ENCODE measurements at places on chromosomes 16 and 17.

- no peak for DNase-seq
Observed at GRCh38 chr16:4212934-4213296, 29.0 kb downstream of the SRL start.

GRCh38 chr17:33615861-33616260 lies 322.8 kb upstream of the ASIC2 start:
- no peak for DNase-seq

- DNase-seq: no peak
Observed at GRCh38 chr16:50059111-50059510, 6.7 kb upstream of the HEATR3 start.

DNA sequence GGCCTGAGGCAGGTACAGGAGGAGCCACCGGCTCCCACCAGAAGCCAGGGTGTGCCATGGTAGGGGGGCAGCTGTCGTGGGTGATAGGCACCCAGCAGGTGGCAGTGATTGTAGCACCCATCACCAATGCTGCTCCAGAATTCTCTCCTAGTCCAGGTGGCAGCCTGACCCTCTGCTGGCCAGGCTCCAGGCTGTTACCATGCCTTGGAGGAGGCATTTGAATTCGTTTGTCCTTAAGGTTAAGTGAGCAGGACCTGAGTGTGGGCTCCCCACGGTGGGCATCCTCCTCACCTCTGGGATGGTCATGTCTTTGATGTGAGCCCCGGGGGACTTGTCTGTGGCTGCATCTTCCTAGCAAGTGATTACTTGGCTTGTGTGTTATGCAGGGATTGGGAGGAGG lies 59.4 kb downstream of the RGS9 start:
- no peak for DNase-seq

DNA sequence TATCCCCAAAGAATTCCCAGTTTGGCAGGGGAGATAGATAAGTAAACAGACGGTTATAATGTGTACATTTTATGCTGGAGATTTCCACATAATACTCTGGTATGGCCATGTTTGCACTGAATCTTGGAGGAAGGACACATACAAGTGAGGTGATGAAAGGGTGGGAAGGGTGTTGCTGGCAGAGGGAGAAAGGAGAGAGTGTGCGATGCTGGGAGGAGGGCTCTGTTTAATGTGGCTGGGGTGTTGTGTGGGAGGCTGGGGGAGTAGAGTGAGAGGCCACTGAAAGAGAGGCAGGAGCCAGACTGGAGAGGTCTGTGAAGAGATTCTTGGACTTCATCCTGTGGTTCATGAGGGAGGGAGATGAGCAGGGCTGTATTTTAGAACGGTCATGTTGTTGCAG lies 87.6 kb downstream of the SPACA3 start:
- DNase-seq: no peak

DNA sequence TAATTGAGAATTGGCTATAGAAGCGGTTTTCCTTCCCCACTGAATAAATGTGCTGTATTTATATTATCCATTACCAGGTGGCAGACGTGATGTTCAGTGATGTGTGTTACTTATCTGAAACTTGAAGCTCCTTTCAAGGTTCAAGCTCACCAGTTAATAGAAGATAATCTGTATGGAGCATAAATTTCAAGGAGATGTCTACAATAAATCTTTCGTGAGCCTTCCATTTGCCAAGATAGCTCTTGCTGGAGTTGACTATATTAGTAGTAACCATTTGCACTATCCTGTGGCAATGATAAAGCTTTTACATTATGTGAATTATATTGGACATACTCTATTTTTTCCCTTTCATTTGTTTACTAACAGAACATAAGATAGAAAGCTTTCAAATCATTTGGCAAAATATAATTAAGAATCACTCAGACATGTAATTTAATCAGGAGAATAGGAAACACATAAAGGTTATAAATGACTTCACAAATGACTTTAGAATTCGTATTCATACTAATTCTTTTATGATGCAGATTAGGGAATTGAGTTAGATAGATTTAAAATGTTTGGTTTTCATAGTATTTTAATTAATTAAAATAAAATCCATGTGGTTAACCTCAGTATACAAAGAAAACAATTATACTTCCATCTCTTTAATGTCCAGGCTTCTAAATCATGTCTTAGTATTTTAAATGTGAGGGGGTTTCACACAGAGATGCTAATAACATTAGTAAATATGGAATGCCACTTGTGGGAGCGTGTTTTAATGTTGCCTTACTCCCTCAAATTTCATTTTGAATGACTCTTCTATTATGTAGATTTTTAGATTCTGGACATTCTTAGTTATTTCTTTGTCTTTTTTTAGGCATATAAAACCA lies 664.4 kb upstream of the CDH8 start:
- no peak for DNase-seq

- no peak for DNase-seq
Observed at GRCh38 chr17:37527249-37527851, 37.7 kb downstream of the DUSP14 start.

DNA sequence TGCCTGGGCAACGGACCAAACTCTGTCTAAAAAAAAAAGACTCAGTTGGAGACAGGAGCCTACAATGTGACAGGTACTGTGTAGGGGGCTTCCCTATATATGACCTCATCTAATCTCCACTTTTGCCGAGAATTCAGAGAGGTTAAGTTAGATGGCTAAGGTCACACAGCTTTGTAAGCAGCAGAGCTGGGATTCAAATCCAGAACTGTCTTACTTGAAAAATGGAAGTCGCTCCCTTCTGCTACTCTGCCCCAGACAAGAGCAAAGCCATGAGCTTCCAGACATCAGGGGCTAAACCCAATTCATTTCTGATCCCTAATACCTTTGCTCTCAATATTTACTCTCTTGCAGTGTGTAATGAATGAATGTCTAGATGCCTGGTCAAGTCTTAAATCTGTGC lies 41.5 kb upstream of the ABCC12 start:
- DNase-seq: no peak

DNA sequence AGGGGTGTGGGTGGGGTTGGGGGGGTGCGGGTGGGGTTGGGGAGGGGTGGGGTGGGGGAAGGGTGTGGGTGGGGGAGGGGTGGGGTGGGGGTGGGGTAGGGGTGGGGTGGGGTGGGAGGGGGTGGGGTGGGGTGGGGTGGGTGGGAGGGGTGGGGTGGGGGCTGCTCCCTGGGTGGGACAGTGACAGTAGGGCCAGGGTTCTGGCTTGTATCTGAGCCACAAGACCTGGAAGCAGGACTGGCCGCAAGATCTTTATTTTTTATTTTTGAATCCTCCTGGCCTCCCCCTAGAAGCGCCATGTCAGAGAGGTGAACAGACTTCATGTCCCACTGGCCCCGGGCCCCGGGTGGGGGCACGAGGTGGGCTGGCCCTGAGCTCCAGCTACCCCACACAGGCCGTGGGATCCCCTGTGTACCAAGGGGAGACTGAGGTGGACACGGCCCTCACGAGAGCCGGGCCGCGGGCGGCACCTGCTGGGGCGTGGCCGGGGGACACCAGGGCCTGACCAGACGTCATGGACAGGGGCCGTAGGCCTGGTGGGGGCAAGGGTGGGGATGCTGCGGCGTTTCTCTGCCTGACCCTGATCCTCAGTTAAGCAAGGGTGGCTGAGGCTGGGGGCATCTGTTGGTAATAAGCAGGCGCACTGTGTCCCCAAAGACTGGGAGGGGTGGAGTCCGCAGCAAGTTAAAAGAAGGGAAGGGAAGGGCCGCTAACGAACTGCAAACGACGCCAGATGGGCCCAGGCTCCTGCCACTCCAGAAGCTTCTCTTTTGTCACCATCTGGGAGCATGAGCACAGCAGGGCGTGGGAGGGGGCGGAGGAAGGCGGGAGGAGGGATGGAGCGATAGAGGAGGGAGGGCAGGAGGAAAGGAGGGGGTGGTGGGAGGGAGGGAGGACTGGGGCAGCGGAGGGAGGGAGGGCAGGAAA lies 22.3 kb upstream of the PABPN1L start:
- DNase-seq: no peak

DNA sequence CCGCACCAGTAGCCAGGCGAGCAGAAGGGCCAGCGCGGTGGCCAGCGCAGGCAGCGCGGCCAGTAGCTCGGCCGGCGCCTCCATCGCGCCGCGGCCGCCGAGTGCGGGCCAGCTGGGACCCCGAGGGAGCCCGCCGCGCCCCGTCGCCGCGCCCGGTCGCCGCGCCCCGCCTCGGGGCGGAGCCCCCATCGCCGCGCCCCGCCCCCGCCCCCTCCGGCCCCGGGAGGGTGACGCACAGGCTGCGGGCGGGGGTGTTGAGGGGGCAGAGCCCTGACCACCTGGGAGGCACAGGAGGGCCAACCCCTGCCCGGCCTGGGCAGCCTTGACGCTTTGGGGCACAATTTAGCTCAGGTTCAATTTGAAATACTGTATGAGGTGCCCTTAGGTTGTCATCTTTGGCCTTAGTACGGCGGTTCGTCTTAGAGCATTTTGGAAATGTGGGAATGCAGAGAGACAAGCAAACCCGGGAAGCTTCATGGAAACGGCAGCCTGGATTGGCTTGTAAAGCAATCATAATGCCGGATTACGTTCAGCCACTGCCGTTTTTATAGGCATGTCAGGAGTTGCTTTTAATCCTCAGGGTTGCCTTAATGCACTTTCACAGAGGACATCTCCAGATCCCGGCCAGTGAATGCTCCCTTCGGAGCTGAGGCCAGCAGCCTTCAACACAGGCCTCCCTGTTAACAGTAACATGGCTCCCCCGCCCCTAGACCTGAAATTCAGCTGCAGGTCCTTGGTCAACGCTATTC lies at the start of gene MXRA7:
MXRA7 (minus strand) TSS at position 103 of the 749 bp plus-strand sequence; CDS start at position 84, 19 bp downstream.
- DNase-seq: no peak

DNA sequence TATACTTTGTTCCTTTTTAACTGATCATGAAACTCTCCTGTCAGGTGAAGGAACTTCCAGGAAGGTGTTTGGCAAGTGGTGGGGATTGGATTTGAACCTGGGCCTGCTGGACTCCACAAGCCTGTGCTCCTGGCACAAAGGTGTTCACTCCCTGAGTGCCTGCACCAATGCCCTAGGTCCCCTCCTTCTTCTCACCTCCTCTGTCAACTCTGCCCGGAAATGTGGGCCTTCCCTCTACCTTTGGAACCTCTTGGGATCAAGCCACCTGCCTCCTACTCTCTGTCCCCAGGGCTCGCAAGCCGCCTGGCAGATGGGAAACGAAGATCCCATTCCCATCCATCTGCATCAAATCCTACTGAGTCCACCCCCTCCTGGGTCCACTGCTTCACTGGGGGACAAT lies 40.0 kb downstream of the RTN4RL1 start:
- DNase-seq: no peak

- DNase-seq: no peak
Observed at GRCh38 chr17:28488533-28489276, 15.3 kb downstream of the SLC13A2 start.

DNA sequence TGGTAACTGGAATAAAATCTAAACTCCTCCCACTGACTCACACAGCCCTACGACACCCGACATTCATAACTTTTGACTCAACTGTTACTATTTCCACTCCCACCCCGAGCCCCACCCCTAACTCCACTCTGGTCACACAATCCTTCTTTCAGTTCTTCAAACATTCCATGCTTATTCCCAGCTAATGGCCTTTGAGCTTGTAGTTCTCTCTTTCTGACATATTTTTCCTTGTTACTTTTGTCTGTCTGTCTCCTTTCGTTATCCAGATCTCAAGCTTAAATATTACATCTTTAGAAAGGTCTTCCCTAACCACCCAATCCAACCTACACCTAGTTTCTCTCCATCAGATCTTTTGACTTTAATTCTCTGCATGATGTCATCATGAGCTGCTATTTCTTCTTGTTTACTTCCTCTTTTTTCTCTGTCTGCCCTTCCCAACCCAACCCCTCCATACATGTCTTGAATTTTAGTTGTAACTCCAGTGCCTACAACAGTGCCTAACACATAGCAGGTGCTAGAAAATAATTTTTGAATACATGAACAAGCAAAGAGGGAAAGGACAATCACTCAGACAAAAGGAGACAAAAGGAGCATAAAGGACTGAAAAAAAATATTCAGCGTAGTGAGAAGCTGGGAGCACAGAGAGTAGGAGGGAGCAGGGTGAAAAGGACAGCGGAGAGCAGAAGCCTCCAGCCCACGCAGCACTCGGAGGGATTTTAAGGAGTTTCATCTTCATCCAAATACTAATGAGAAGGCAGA lies 65.2 kb upstream of the SMIM36 start:
- no peak for DNase-seq

GRCh38 chr17:46157443-46158062 lies 35.7 kb downstream of the KANSL1 start:
- DNase-seq: no peak

- DNase-seq: no peak
Observed at GRCh38 chr16:68283346-68283745, 19.0 kb downstream of the SLC7A6 start.

GRCh38 chr17:64983708-64984107 lies 64.4 kb upstream of the LRRC37A3 start:
- DNase-seq: no peak

GRCh38 chr17:73847952-73848351 lies 203.7 kb upstream of the SDK2 start:
- DNase-seq: no peak

DNA sequence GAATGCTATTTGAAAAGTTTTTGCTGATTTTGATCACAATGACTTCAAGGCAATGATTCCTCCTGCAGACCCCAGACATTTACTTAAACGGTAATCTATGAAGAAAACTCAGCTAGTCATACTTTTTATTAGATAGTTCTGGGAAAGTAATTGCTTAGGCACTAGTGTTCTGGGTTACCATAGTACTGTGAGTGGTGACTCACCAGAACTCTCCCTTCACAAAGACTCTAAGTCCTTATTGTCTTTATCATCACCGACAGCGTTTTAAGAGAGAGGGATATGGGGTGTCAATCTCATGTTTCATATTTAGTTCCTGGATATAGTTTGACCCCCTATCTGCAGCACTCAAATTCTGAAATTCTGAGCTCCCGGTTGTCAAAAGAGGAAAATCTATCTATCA lies 43.0 kb upstream of the CDH8 start:
- DNase-seq: no peak

DNA sequence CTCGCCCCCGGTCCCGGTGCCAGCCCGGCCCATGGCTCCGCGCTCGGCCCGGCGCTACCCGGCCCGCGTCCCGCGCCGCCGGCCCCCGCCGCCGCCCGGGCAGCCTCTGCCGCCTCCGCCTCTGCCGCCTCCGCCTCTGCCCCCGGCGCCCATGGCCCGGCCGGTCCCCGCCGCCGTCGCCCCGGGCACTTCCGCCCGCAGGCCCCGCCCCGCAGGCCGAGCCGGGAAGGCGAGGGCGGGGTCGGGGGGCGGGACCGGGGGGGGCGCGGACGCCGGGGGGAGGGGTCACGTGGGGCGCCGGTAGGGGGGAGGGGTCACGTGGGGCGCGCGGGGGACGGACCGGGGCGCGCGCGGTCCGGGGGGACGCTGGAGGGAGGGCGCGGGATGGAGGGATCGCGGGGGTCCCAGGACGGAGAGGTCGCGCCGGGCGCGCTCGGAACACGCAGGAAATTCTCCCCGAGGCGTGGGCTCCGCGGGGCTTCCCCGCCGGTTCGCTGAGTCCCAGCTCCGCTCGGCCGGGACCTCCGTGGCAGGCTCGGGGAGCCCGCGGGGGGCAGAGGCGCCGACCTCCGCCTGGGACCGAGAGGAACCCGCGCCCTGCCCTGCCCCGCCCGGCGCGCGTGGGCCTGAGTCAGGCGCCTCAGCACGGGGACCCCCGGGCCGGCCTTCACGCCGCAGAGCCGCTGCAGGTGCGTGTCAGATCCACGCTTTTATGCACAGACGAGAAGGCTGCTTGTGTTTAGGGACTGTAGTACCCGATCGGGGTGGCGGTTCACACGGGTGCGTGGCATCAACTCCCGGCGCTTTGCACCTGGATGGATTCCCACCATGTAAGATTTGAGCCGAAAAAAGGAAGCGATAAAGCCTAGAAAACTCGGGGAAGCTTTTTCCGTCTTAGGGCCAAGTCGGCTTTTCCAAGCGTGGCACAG lies at the start of gene PGAP6:
PGAP6 (minus strand) TSS at position 190 of the 929 bp plus-strand sequence; CDS start at position 33, 157 bp downstream.
- DNase-seq: no peak

GRCh38 chr16:50386139-50386538 lies 17.4 kb upstream of the BRD7 start:
- DNase-seq: no peak

Measured in chondrocyte (in vitro differentiated cells).